ENCODE measurements at places on chromosomes 5 and 9. TPM values are rescaled to one million over a fixed set of nuclear protein-coding genes. Genes with fewer than 3 reads are reported as not detected.

GRCh38 chr5:120678279-120678678 is 214.2 kb downstream of the PRR16 start:
- no peak for DNase-seq

- no peak for DNase-seq
Observed at GRCh38 chr9:83649515-83649914, 26.6 kb downstream of the IDNK start.

DNA sequence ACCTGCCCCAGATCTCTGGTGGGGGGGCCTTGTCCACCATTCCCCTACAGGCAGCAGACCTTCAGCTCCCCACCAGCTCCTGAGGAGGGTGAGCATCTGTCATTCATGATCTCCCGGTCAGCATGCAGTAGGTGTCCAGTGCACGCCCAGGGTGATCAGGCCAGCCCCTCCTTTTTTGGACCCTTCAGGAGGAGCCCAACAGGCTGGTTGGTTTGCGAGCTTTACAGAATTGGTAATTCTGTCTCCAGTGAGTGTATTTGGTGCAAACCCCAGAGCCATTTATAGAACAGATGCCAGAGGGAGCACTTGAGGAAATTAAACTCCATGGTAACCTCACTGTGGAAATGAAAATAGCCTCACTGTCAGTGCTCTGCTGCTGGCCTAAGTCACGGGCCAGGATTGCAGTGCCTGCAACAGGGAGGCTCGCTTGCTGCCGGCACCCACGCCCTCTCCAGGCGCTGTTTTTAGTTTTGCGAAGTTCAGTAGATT is 23.4 kb downstream of the WNK2 start:
- peak; percentile 59 for DNase-seq

DNA sequence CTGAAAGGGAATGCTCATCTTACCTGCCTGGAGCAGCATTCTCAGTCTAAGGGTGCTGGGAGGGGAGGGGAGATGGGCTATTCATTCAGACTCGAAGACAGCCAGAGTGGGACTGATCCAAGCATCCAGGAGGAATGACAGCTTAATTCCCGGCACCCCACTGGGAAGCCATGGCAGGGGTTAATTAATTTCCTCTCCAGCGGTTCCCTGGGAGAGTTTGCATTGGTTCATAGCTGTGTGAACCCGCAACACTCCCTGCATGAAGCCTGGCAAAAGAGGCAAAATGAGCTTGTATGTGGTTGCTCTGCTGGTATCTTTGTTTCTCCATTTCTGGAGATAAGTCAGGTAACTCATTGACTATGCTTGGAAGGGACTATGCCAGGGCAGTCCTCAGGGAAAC is 401.0 kb upstream of the SLC24A2 start:
- DNase-seq = no peak

DNA sequence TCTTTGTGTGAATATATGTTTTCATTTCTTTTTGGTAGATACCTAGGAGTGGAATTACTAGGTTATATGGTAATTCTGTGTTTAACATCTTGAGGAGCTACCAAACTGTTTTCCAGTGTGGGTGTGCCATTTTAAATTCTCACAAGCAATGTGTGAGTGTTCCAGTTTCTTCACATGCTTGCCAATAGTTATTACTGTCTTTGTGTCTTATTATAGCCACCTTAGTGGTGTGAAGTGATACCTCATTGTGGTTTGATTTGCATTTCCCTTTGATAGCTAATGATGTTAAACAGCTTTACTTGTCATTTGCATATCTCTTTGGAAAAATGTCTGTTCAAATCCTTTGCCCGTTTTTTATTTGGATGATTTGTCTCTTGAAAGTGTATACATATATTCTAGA is 513.0 kb downstream of the TMEM38B start:
- no peak for DNase-seq

- peak; percentile 35 for DNase-seq
Observed at GRCh38 chr9:3760031-3760430, 234.2 kb upstream of the RFX3 start.

DNA sequence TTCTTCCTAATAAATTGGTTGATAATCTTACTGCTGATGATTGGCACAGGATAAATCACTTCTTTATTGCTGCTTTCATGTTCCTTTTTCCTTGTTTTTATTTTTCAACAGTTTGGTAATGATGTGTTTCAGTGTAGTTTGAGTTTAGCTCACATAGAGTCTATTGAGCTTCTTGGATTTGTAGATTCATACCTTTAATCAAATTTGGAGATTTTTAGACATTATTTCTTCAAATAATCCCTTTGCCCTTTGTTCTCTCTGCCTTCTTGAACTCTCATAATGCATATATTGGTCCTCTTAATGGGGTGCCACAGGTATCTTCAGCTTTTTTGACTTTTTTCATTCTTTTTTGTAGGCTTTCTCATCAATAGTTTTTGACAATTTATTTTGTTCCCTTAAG is 275.3 kb downstream of the TLE4 start:
- DNase-seq = no peak

- DNase-seq = no peak
Observed at GRCh38 chr5:155389498-155389897, 375.9 kb downstream of the KIF4B start.

QRFP gene
- polyA plus RNA-seq = 0.15 TPM

SLC25A46 gene
- 29.6 TPM for polyA plus RNA-seq

IRX2 gene
- polyA plus RNA-seq = 0.20 TPM

ADRB2 gene
- polyA plus RNA-seq = 1.6 TPM
